ENCODE measurements at places on chromosomes 5 and 9.

GRCh38 chr9:133237035-133237731 lies 28.1 kb upstream of the OBP2B start:
- no peak for DNase-seq

- no peak for DNase-seq
Observed at GRCh38 chr5:58248221-58248620, 211.7 kb downstream of the PLK2 start.

DNA sequence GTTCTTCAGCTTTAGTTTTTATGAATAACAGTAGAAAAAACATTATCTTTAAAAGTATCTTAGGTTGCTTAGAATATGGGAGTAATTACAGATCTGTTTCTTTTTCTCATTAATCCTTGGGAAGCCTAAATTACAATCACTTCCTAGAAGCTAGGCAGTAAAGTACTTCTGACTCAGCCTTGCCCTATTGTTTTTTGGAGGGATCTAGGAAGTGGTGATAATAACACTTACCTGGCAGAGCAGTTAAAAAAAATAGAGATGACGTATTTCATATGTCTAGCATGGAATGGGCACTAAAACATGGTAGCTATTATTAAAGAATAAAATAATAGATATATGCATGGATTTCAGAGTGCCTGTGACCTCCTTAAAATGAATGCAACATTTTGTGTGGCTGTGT lies 8.2 kb upstream of the FST start:
- DNase-seq, result no peak

- no peak for DNase-seq
Observed at GRCh38 chr5:81134066-81134465, 99.1 kb upstream of the CKMT2 start.

DNA sequence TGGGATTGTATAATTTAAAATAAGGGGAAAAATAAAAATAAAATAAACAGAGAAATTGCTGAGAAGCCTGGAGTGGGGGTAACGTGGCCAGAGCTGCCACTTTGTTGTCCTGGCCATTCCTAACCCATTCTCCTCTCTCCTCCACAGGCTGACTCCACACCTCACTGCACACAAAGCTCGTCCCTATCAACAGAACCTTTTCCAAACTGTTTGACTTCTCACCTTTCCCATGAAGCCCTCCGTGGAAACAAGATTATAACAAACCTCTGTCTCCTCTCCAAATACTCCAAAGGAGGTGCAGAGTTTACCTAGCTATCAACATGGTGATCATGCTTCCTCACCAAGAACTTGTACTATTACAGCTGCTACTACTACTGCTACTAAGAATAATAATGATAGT lies 151.1 kb downstream of the GLIS3 start:
- DNase-seq, result no peak

GRCh38 chr5:60260658-60261057 lies 367.1 kb upstream of the PDE4D start:
- no peak for DNase-seq

GRCh38 chr5:132854301-132854700 lies 12.0 kb downstream of the GDF9 start:
- no peak for DNase-seq

- DNase-seq, result no peak
Observed at GRCh38 chr9:123422635-123423310, 66.8 kb downstream of the CRB2 start.

GRCh38 chr9:104143550-104143910 lies 49.4 kb downstream of the SMC2 start:
- no peak for DNase-seq

DNA sequence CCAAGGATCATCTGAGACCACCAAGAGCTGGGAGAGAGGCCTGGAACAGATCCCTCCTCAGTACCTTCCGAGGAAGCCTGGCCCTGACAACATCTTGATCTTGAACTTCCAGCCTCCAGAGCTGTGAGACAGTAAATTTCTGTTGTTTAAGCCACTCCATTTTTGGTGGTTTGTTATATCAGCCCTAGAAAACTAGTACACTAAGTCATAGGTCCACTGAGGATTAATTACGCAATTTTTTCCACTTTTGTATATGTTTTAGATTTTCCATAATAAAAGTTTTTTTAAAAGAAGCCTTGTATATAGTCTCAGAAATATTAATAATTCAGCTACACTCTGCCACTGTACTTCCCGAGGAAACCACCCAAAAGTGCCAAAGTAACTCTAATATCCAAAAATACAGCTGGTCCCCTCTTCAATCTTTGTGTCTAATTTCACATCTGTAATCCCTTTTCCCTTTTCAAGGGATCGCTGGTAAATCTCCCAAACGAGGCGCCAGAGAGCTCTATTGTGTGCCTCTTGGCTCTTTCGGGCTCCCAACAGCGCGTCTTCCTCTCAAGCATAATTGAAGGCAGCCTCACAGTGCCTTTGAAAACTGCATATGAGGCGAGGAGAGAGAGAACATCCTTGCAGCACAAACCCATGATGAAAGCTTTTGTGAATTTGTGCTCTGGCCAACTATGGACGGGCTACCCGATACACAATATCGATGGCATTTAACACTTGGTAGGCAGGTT lies 32.7 kb downstream of the PRUNE2 start:
- DNase-seq, result no peak

GRCh38 chr5:105506692-105507277 lies 1944.2 kb upstream of the NUDT12 start:
- DNase-seq, result no peak

DNA sequence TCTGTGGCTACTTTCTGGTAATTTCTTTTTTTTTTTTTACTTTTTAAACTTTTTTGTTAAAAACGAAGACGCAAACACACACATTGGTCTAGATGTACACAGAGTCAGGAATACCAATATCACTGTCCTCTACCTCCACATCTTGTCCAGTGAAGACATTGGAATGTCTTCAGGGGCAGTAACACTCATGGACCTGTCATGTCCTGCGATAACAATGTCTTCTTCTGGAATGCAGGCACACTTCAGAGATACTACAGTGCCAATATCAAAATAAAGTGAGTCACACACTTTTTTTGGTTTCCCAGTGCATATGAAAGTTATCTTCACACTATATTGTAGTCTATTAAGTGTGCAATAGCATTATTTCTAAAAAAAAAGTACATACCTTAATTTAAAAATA lies 175.9 kb downstream of the ARRDC3 start:
- no peak for DNase-seq

DNA sequence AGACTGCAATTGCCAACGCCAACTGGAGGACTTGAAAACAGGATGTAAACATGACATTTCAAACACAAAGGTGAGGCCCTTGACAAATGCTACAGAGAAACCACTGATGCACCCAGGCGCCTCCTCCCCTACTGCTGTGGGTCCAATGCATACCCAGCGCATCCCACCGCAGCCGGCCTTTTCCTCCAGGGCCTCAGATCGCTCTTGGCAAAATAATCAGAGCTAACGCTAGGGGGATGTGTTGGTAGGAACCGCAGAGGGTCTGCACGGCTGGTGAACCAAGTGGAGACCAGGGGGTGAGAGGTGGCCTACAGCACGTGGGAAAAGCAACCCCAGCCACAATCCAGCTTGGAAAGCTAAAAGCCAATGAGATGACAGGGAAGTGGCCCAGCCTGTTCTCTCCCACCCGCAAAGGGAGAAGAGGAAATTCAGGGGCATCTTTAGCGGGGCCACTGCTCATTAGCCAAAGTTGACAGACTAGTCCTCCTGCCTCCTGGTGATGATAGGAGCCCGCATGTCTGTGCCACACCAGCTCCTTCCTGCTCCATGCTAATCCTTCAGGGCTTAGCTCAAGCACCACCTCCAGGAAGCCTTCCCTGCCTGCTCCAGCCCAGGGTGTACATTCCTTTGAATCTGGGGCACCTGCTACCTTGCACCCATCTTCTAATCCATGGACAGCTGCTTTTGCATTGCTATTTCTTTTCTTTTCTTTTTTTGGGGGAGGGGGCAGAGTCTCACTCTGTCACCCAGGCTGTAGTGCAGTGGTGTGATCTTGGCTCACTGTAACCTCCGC lies 5.9 kb downstream of the FAM163B start:
- DNase-seq, result no peak

- DNase-seq, result no peak
Observed at GRCh38 chr9:6237267-6237666, 21.7 kb downstream of the IL33 start.

DNA sequence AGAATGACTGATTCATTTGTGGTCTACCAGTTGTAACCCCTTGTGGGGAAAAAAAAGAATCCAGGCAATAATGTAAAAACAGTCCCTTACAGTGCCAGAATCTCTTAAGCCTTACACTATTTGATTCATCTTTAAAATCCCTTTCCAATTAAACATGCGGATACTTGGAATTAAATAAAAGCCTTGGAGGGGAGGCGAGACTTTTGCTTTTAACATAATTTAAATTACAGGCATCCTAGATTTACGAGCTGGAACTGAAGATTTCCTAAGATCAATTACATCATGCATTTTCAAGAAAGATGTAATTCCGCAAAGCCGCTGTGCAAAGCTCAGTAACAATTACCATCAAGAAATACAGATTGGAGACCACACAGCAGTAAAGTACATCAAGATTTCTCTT lies 370.2 kb downstream of the MTRR start:
- no peak for DNase-seq

- DNase-seq, result no peak
Observed at GRCh38 chr9:13069498-13069897, 210.0 kb downstream of the MPDZ start.

DNA sequence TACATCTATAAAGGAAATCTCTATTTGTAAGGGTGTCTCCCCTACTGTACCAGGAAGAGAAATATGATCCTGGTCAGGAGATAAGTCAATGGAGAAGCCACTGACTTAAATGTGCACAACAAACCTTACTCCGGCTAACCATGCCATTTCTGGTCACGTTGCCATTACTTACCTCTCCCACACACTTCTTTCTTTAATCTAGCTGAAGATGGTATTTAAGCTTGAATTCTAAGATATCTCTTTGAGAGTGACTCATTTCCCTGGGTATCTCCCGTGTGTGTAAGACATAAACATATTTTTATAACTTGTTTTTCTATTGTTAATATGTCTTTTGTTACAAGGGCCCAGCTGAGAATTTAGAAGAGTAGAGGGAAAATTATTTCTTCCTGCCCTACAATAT lies 296.6 kb downstream of the SEMA5A start:
- no peak for DNase-seq

- DNase-seq, result no peak
Observed at GRCh38 chr5:174195517-174195916, 150.0 kb downstream of the NSG2 start.

DNA sequence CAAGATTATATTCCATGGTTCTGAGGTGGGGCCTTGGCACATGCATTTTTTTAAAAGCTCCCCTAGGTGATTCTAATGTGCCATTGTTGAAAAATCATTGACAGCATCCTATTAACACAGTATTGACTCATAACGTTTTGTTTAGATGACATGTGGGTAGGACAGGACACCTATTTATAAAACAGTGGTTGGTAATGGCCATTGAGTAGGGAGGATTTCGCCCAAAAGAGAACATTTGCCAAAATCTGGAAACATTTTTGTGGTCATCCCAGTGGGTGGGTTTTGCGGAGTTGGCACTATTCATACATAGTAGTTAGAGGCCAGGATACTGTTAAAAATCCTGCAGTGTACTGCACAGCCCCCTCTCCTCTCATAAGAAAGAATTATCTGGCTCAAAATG lies 6.4 kb upstream of the CHD1 start:
- no peak for DNase-seq

GRCh38 chr9:77943057-77943456 lies 88.6 kb downstream of the GNAQ start:
- no peak for DNase-seq

- no peak for DNase-seq
Observed at GRCh38 chr9:128211186-128211980, 8.2 kb downstream of the DNM1 start.

GRCh38 chr5:143543358-143544255 lies 140.1 kb upstream of the NR3C1 start:
- DNase-seq, result no peak

DNA sequence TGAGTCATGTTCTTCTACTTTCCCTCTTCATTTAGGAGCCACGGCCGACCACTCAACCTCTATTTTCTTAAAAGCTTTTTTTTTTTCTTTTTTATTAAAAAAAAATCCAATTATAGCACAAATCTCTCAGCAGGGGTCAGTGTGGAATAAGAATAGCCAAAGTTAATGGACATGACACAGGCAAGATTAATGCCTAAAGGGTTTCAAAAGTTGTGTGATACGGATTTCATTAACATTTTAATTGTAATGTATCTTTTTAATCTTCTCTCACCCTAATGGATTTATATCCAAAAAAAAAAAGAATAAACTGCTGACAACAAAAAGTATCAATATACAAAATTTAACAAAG lies 5.4 kb downstream of the NACC2 start:
- peak; percentile 21 for DNase-seq

- no peak for DNase-seq
Observed at GRCh38 chr5:76356887-76357286, 46.2 kb upstream of the IQGAP2 start.

GRCh38 chr5:76455531-76456133 lies 52.5 kb downstream of the IQGAP2 start:
- no peak for DNase-seq

DNA sequence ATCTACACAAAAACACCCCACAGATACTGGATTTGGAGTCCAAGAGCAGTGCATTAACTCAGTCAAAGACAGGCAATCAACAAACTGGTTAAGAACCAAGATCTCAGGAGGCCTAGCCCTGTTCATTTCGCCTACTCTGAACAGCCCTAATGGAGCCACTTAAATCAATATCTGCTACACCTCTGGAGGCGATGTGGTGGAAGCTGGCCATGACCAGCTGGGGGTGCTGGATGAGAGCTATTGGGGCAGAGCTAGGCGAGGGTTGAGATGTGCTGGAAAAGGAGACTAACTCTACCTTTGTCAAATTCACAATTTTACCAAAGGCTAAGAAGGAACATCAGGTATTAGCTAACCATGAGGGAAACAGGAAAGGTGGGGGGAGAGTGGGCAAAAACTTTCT lies 23.3 kb upstream of the ARSB start:
- no peak for DNase-seq

GRCh38 chr5:179534431-179534830 lies 15.9 kb upstream of the RUFY1 start:
- DNase-seq, result no peak

- no peak for DNase-seq
Observed at GRCh38 chr5:65876496-65876895, 49.9 kb upstream of the ERBIN start.

- no peak for DNase-seq
Observed at GRCh38 chr5:105030153-105030552, 1467.6 kb upstream of the NUDT12 start.

DNA sequence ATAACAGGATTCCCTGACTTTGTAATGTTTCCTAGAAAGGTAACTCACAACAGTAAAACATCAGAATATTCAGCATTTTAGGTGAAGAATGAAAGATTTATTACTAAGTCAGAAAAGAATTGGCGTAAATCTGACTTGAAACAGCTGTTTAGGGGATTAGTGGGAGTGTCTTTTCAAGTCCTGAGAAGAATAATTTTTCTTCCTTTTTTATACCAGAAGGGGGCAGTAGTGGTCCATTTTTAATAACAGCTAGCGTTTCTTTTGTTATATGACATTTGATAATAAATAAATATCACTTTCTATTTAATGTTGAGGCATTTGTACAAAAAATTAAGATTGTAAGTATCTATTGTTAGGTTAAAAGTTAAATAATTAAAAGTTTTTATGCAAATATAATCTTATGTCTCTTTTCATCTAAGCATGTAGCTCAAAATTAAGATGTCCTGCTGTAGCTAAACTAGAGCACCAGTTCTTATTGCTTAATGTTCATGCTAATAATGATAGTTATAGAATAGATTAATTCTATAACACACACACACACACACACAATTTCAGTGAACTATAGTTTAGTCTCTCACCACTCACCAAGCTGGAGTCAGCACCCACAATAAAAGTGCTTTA lies 258.7 kb upstream of the ARRDC3 start:
- DNase-seq, result no peak

Data from CD4-positive, alpha-beta T cell treated with Interleukin-6 at 100 ng/mL for 8 hours (primary cell).